ENCODE measurements at places on chromosomes 6 and 20.

DNA sequence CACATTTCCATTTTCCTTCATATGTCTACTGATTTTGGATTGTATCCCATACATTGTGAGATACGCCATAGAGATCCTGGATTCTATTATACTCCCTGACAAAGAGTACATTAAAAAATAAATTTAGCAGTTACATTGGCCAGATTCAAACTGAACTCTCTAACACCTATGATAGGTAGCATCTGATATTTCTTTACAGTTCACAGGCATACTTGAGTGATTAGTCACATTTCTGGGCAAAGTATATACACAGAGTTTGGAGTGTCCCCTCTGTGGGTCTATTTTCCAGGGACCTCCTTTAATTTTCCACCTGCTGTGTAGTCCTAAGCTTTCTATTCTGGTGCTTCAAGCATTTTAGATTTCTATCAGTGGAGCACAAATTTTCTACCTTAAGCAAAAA is 96.4 kb downstream of the TBC1D32 start:
- DNase-seq = no peak

- DNase-seq = no peak
Observed at GRCh38 chr6:43744931-43745727, 24.9 kb upstream of the VEGFA start.

GRCh38 chr20:24695529-24696225 is 226.2 kb downstream of the SYNDIG1 start:
- no peak for DNase-seq

GRCh38 chr20:31968291-31969126 is 558 bp downstream of the XKR7 start:
- peak; percentile 41 for DNase-seq

GRCh38 chr6:3381233-3381921 is 75.5 kb downstream of the SLC22A23 start:
- peak; percentile 77 for DNase-seq

- DNase-seq = no peak
Observed at GRCh38 chr6:139942331-139942730, 567.9 kb upstream of the CITED2 start.

DNA sequence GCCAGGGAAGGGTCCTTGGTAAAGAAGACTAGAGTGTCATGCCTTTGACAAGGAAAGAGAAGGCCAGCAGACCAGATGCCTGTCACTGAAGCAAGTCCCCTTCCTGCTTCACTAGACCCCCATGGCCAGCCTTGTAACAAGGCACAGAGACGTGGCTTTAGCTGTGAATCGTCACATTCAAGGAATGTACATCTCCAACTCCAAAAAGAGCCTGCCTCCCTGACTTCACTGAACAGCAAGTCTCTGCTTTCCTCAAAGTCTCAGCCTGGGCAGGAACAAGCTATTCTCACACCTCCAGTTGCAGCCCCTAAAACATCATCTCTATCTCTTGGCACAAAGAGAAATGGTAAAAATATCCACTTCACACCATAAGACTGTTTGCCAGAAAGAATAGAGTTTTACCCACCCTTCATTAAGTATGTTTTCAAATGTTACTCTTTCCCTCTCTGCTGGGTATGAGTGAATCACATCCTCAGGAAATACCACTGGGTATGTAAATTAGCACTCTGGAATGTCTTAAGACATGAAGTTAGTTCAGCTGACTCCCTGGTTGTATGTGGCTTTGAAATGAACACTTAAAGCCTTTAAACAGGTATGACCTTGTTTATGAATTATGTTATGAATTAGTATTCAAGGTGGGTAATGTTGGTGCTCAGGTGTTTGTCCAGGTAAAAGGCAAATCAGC is 46.4 kb upstream of the NT5E start:
- DNase-seq = no peak

GRCh38 chr6:72616406-72617015 is 5.4 kb upstream of the KCNQ5 start:
- DNase-seq = no peak

- no peak for DNase-seq
Observed at GRCh38 chr6:10678456-10678855, 16.0 kb downstream of the C6orf52 start.

DNA sequence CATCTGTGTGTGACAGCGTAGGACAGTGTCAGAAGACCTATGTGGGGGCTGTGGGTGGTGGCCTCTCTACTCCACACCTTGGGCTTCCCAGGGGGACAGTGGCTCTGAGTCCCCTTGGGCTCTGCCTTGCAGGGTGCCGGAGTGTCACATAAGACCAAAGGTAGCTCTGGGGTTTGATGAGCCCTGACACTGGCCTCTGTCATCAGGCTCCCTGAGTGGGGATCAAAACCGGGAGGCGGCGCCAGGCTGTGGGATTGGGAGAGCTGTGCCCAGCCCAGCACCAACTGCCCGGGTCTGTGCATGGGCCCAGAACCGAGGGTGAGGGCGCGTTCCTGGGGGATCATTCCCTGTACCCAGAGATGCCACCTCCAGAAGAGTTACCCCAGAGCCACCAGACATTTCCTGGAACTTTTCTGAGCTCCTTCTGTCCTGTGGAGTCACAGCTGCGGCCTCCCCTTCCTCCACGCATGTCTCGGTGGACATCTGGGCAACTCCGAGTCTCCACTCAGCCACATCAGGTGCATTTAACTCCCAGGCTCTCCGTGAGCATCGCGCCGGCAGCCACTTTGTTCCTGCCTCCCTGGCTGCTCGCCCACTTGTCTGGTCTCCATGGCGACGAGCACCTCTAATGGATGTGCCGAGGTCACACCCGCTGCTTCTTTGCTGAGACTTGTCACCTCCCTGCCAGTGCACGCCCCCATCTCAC is 94.7 kb downstream of the TMEM242 start:
- no peak for DNase-seq

- no peak for DNase-seq
Observed at GRCh38 chr20:49965781-49966305, 16.9 kb upstream of the SNAI1 start.

- no peak for DNase-seq
Observed at GRCh38 chr20:25484911-25485511, 77.5 kb downstream of the GINS1 start.

DNA sequence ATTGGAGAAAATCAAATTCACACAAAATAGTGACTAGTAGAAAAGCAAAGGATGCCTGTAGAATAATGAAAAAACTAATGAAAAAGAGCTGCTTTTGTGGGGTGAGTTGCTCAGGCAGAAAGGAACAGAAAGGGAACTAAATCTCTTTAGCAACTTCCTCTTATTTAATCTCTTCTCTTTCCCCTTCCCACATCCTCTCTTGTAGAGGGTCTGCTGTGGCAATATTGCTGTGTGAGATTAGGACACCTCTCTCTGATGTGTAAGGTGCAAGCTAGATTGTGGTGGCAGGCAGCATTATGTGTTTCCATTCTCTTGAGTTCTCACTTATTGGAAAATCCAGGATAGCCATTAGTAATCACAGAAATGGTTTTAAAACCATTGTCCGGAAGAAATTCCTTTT is 49.7 kb downstream of the SYNE1 start:
- no peak for DNase-seq

DNA sequence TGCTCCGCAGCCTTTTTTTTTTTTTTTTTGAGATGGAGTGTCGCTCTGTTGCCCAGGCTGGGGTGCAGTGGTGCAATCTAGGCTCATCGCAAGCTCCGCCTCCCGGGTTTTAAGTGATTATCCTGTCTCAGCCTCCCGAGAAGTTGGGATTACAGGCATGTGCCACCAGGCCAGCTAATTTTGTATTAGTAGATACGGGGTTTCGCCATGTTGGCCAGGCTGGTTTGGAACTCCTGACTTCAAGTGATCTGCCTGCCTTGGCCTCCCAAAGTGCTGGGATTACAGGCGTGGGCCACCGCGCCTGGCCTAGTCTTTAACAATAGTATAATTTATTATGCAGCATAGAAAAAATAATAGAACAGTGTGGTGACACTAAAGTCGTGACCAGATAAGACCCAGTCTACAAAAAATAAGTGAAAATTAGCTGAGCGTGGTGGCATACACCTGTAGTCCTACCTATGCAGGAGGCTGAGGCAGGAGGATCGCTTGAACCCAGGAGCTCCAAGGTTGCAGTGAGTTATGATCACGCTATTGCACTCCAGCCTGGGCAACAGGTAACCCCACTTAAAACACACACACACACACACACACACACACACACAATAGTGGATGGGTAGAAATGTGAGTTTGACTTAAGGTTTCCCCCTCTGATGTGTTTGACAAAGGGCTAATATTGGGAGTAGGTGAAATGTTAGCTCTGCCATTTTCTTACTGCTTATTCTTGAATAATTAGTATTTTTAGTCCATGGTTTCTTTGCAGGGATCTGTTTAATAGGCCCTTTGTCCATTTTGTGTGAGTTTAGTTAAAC is 6.5 kb downstream of the PIM1 start:
- no peak for DNase-seq

DNA sequence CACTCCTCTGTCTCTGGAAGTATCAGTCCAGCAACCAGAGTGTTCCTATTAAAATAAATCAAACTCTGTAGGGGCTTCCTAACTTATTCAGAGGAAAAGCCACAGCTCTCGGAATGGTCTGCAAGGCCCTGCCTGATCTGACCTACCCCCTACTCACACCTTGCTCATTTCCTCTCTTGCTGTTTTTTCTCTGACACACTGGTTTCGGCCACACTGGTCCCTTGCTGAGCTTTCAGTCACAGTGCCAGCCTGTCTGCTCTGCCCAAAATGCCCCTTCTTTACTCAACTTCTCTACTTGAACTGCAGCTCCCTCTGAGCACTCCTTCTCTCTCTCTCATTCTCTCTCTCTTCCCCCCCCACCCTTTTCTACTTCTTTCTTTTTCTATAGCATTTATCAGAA is 430.2 kb downstream of the UTRN start:
- no peak for DNase-seq

- DNase-seq = no peak
Observed at GRCh38 chr6:70474751-70475150, 61.4 kb downstream of the FAM135A start.

- DNase-seq = no peak
Observed at GRCh38 chr20:54038961-54039360, 31.4 kb downstream of the BCAS1 start.

GRCh38 chr6:47551670-47552069 is 74.1 kb downstream of the CD2AP start:
- no peak for DNase-seq

GRCh38 chr6:11785415-11785773 is 6.8 kb upstream of the ADTRP start:
- DNase-seq = no peak

- DNase-seq = no peak
Observed at GRCh38 chr20:35065181-35065580, 27.4 kb downstream of the TRPC4AP start.

DNA sequence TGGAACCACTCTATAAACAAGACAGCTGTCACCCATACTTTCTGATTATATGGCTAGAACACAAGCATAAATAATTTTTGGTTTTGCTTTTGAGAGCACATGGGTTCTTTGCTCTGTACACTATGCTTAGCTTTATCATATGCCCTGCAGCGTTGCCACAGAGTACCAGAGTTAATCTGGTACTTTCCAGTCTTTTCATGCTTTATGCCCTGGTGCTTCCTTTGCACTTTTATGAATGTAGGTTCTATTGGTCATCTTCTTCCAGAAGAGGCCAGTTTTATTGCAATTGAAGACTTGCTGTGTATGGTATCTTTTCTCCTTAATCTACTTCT is 20.8 kb downstream of the SHLD1 start:
- DNase-seq = no peak

DNA sequence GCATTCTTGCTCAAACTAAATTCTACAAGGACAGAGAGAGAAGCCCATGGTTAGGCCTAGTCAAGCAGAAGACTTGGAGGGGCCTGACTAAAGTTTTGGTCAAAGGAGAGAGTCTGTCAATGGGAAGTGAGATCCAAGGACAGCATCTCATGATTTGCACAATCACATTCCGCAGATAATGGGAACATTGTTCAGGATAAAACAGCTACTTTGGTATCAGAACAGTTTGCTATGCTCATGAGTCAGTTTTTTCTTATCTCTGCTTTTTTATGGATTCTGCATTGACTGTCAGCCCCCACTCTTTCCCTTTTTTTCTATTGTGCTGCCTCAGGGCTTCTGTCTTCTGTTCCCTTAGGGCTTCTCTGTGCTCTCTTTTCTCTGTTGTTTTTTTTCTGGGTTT is 28.6 kb downstream of the AKAP7 start:
- no peak for DNase-seq

DNA sequence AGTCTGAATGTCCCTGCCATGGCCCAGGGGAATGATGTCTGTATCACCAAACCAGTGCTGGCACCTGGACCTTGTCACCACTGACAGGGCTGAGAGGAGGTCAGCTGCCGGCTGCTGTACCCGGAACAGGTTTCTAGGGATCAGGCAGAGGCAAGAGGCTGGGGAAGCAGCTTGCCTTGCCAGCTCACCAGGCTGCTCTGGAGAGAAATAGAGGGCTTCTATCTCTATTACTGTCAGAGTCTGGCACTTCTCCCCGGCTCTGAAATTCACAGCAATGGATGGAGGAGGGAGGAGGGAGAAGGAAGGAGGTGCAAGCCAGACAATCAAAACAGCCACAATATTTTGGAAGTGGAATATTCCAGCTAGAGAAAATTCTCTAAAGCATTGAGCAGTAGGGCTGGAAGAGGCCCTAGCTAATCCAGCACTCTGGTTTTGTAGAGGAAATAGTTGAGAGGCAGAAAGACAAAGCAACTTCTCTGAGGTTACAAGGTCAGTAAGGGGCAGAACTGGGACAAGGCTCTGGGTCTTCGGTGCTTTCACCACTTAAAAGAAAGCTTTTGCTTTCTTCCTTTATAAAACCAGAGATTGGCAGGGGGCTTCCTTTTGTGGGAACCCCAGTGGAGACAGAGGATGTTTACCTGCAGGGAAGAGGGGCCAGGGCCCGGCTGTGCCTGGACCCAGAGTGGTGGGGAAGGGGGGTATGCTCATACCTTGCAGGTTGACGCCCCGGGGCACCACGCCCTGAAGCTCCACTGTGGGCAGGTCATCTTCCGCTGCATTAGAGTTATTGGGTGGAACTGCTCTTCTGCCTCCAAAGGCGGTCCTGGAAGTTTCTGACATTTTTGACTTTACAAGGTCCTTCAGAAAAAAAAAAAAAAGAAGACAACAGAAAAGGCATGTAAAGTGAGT is 2.4 kb downstream of the F13A1 start:
- peak; percentile 61 for DNase-seq

- DNase-seq = no peak
Observed at GRCh38 chr6:41546475-41546865, 289 bp downstream of the FOXP4 start.

DNA sequence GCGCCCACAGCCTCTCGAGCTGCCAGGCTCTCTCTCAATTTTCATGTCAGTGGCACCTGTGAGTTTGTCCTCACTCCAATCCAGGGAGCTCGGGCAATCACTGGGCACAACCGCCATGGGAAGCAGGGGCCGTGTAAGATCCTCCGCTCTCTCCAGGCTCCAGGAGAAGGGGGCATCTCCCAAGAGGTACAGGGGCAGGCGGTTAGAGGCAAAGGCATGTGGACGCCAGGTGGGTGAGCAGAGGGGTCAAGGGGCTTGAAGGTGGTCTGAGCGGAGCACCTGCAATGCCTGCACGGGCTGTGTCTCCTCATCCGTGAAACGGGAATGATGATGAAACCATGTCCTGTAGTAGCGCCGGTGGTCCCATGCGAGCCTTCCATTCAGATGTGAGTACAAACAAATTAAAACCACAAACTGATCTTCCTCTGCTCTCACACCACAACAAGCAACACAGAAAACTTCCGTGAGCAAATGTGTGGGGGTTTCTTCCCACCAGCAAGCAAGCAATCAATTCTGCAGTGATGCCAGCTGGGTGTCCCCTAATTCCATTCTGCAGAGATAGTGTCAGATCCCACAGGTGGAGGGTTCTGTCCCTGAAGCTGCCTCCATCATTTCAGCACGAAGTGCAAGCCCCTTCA is 222.5 kb upstream of the PMEPA1 start:
- no peak for DNase-seq

- DNase-seq = no peak
Observed at GRCh38 chr20:31916708-31917107, 35.1 kb downstream of the PDRG1 start.

- no peak for DNase-seq
Observed at GRCh38 chr6:83294676-83295075, 101.5 kb downstream of the RWDD2A start.

All from anterior cingulate cortex (tissue), 58 donors.